ENCODE measurements at places on chromosomes 2 and 18.

- no peak for DNase-seq
These were observed 195.3 kb upstream of the SMAD2 start for GRCh38 chr18:48125724-48126123.

- peak; percentile 27 for DNase-seq
These were observed 19.0 kb downstream of the TMSB10 start for GRCh38 chr2:84924173-84925106.

GRCh38 chr2:120346667-120347358, 877 bp downstream of the INHBB start:
- no peak for DNase-seq

DNA sequence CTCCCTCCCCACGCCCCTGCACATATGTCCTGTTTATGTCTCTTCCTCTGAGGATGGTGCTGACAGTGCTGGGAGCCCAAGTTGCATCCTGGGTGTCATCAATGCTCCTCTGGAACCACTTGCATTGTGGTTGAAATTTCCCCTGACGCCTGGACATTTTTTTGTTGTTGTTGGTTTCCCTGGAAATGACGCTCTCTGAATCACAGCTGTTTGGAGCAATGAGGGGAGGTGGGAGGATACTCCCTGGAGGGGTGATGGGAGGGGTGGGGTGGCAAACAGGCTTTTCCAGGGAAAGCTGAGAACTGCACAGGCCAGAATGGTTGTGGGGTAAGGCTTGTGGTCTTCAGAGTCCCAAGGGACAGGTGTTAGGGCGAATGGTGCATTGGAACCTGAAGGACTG, 29.6 kb downstream of the CELF4 start:
- DNase-seq: peak; percentile 48

DNA sequence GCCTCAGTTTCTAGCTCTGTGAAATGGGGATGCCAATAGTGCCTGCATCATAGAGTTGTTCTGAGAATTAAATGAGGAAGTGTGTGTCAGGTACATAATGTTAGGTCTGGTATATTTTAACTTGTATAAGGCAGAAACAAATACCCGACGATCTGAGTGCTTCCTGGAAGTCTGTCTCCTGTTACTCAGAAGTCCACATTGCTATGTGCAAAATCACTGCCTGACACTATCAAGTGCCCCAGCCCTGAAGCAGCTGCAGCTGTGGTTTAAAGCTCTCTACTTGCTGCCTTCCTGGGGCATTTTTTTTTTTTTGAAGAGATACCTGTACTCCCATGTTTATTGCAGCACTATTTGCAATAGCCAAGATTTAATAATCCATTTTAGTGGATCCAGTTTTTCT, 125.3 kb downstream of the SLC4A3 start:
- no peak for DNase-seq

DNA sequence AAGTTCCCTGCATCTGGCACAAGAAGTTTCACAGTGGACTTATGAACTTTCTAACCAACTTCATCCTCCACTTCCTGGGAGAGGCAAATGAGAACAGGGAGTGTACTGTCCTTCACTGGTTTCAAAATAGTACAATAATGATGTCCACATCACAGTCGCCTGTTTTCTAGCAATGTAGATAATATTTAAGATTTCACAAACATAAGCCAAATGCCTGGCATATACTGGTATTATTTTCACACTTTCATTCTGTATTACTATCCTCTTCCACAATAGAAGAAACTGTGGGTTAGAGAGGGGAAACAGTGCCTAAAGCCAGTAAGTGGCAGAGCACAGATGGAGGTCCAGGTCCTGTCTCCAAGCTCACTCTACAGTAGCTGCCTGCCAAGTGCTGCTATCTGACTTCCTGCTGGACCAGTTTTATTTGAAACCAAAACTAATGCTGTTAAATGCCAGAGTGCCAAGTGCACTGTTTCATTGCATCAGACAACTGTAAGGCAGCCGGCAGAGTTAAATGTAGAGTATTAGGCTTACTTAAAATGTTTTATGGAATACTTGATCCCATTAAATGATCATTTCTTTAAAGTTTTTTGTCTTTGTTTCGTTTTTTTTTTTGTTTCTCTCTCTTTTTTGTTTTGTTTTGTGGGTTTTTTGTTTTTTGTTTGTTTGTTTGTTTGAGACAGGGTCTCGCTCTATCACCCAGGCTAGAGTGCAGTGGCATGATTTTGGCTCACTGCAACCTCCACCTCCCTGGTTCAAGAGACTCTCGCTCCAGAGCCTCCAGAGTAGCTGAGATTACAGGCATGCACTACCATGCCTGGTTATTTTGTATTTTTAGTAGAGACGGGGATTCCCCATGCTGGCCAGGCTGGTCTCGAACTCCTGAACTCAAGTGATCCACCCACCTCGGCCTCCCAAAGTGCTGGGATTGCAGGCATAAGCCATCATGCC, 15.1 kb downstream of the COBLL1 start:
- DNase-seq: no peak

- DNase-seq: no peak
These were observed 122.2 kb downstream of the CAPN13 start for GRCh38 chr2:30684996-30685395.

GRCh38 chr2:126657636-126658318, 1.8 kb downstream of the GYPC start:
- peak; percentile 87 for DNase-seq

- DNase-seq: no peak
These were observed 47.8 kb upstream of the ST3GAL5 start for GRCh38 chr2:85936421-85937068.

GRCh38 chr2:235005603-235006259, 53.9 kb downstream of the SH3BP4 start:
- DNase-seq: peak; percentile 83

DNA sequence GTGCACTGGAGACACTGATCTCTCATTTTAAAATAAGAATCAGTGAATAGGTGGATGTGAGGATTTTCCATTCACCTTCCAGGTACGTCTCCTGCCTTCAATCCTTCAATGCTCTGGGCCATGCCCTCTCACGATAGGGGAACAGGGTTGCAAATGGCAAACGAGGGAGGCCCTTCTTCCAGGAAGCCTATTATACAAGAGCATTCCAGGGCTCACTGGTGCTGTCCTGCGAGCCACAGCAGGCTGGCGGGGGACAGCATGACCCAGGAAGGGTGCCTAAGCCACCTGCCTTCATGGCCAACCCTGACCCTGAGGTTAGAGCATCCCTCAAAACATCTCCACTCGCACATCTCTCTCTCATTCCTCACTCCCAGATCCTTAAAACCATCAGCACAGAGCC, 20.6 kb upstream of the ID2 start:
- no peak for DNase-seq

DNA sequence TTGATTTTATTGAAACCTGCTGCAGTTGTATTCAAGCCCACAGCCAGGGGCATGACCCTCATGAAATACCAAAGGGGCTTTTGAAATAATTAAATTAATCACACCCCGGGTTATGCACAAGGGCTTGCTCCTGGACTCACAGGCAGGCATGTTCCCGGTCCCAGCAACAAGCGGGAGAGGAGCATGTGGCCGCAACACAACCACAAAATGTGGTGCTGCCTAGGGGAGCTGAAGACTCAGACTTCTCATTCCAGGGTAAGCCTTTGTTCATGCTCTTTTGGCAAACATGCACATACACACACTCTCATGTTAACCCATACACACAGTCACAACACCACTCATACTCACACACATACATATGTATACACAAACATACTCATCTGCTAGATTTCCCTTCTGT, 233.7 kb upstream of the SMAD2 start:
- no peak for DNase-seq

GRCh38 chr2:198408171-198408570, 603.8 kb downstream of the PLCL1 start:
- DNase-seq: no peak

- DNase-seq: no peak
These were observed 62.1 kb downstream of the COBLL1 start for GRCh38 chr2:164779383-164780057.

GRCh38 chr18:56789004-56789888, 138.1 kb downstream of the WDR7 start:
- DNase-seq: no peak

GRCh38 chr2:55923982-55924321, 370 bp upstream of the EFEMP1 start:
- DNase-seq: no peak

GRCh38 chr18:79546781-79547272, 132.8 kb upstream of the CTDP1 start:
- peak; percentile 38 for DNase-seq
